Epithelial cell of proximal tubule (primary cell): ENCODE measurements at places on chromosomes 5 and 9.

GRCh38 chr9:5478206-5478605, 27.9 kb downstream of the CD274 start:
- DNase-seq = no peak

- no peak for DNase-seq
Observed at GRCh38 chr9:84779883-84780282, 110.4 kb downstream of the NTRK2 start.

GRCh38 chr5:42057254-42057690, 132.2 kb downstream of the FBXO4 start:
- no peak for DNase-seq

DNA sequence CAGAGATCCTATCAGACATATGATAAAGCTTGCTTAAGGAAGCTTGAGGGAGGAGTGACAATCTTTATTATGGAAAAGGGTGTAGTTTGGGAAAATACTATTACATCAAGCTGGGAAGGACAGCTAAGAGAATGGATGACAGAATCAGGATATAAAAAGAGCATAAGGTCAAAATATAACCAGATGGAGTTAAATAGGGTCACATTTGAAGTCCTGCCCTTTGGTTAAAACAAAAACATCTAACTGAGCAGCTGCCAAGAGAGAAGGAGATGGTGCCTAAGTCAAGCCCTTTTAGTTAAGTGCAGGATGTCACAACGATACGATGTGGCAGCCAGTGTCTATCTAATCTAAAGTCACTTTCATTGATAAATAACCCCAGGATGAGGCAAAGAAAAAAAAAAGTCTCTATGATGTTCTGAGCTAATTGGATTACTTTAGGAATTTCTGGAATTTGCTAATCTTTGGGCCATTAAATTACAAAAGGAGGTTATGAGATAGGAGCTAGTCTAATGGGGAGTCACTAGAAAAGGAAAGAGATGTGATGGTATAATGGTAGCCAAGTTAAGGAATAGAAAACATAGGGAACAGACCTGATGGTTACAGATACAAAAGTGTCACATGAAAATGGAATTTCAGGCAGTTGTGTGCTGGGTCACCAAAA, 365.2 kb downstream of the PDE4D start:
- DNase-seq = no peak

GRCh38 chr5:11560915-11561697, 343.1 kb downstream of the CTNND2 start:
- DNase-seq = no peak

DNA sequence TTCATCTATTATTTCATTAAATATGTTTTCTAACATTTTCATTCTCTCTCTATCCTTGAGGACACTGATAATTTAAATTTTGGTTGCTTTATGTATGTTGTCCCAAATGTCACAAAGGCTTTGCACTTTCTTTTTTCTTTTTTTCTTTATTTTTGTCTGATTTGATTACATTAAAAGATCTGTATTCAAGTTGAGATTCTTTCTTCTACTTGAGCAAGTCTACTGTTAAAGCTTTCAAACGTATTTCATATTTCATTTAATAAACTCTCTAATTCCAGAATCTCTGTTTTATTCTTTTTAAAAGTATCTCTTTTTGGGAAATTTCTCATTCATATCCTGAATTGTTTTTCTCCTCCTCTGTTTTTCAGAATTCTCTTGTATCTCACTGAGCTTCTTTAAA, 106.5 kb downstream of the GNA14 start:
- no peak for DNase-seq

GRCh38 chr9:26811106-26811505, 81.5 kb downstream of the CAAP1 start:
- DNase-seq = peak; percentile 16

DNA sequence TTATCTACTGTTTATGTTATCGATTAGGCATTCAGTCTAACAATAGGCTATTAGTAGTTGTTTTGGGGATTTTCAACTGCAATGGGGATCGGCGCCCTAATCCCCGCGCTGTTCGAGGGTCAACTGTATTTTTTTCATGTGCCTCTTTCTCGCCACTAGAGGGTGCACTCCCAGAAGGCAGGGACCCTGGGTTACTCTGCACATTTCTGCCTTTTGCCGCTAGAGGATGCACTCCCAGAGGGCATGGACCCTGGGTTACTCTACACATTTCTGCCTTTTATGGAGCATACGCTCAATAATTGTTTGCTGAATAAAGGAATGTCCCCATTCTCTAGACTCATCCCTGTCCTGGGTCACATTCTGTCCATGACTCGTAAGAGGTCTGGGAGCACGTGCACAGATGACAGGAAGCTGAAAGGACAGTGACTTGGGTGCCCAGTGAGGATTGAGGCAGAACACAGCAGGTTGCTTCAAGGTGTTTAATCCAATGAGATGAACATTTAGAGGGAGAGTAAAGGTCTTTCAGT, 27.9 kb upstream of the RECK start:
- no peak for DNase-seq

DNA sequence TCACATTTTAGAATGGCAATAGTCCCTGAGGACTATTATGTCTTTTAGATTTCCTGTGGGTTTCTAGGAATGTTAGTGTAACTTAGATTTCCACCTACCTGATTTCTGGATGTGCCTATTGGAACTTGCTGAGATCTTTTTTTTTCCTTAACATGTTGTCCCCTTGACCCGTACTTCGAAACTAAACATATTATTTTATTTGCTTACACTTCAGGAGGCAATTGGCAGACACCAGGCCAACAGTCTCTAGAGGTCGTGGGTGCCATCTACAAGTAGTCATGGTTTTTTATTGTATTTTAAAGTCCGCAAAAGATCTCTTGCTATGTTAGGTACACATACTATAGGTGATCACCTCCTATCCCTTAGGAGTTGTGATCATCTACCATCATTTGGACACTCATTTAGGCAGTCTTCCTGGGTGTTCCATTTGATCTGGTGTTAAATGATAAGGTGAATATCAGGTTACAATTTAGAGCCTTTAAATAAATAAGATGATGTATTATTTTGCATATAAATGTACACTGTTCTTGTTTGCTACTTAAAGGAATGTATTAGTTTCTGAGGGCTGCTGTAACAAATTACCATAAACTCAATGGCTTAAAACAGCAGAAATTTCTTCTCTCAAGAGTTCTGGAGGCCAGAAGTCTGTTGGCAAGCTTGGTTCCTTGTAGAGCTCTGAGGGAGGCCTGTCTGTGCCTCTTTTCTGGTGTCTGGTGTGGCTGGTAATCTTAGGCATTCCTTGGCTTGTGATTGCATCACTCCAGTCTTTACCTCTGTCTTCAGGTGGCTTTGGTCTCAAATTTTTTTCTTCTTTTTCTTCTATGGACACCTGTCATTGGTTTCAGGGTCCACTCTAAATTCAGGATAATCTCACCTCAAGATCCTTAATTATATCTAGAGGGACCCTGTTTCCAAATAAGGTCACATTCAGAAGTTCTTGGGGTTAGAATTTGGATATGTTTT, 64.8 kb downstream of the ZCCHC7 start:
- no peak for DNase-seq

- DNase-seq = no peak
Observed at GRCh38 chr5:139705655-139706587, 57.8 kb downstream of the CXXC5 start.
